Stimulated activated CD8-positive, alpha-beta memory T cell treated with anti-CD3 and anti-CD28 coated beads, Interleukin-4, amount 100 ng/mL, for 4 hours (primary cell): ENCODE measurements at places on chromosomes 11 and 22.

- DNase-seq: no peak
Observed at GRCh38 chr11:115384236-115384635, 120.0 kb downstream of the CADM1 start.

DNA sequence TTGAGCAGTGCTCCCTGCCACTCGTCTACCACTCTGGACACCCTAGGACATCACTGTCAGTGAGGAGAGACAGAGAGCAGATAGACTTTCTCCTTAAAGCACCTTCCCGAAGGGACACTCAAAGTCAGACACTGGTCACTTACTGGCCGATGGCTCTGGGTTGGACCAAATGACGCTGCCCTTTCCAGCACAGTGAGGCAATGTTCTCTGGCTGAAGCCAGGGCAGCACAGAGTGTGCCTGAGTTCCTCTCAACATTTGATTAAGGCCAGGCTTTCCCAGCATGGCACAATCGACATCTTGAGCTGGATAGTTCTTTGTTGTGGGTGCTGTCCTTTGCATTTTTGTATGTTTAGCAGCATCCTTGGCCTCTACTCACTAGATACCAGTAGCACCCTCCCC, 206.2 kb downstream of the CSNK2A3 start:
- no peak for DNase-seq

GRCh38 chr11:45289369-45289768, 3.2 kb upstream of the SYT13 start:
- DNase-seq: no peak

- no peak for DNase-seq
Observed at GRCh38 chr11:123122852-123123251, 60.9 kb upstream of the HSPA8 start.
